H9 (cell line): ENCODE measurements at places on chromosomes 12 and 14.

- peaks cover 15% of the 10 kb centered on the region; the same call in 1 of the 2 replicates for H3K4me1 ChIP-seq
- no peak for DNase-seq
- no peak overlapping the region for H3K4me3 ChIP-seq
- H3K36me3 ChIP-seq: peaks cover 16% of the 10 kb centered on the region
- H3K27ac ChIP-seq: peak overlapping the region; percentile 7
Observed at GRCh38 chr14:89366864-89367778, 49.9 kb downstream of the FOXN3 start.

DNA sequence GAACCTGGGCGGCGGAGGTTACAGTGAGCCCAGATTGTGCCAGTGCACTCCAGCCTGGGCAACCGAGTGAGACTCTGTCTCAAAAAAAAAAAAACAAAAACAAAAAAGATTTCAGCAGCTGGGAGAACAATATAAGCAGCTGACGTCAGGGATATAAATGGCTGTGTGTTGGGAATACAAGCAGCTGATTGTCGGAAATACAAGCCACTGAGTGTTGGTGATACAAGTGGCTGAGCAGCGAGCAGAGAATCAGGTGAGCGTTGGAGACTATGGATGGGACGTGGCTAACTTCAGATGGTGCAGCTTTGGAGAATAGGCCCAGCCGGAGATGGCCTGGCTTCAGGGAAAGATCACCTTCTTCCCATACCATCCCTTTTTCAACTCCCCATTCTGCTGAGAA is 32.0 kb downstream of the PSEN1 start:
- no peak overlapping the region for H3K4me3 ChIP-seq
- no peak overlapping the region for H3K27ac ChIP-seq
- DNase-seq: no peak
- no peaks in the 10 kb centered on the region for H3K27me3 ChIP-seq
- no peaks in the 10 kb centered on the region; the same call in 1 of the 2 replicates for H3K4me1 ChIP-seq

DNA sequence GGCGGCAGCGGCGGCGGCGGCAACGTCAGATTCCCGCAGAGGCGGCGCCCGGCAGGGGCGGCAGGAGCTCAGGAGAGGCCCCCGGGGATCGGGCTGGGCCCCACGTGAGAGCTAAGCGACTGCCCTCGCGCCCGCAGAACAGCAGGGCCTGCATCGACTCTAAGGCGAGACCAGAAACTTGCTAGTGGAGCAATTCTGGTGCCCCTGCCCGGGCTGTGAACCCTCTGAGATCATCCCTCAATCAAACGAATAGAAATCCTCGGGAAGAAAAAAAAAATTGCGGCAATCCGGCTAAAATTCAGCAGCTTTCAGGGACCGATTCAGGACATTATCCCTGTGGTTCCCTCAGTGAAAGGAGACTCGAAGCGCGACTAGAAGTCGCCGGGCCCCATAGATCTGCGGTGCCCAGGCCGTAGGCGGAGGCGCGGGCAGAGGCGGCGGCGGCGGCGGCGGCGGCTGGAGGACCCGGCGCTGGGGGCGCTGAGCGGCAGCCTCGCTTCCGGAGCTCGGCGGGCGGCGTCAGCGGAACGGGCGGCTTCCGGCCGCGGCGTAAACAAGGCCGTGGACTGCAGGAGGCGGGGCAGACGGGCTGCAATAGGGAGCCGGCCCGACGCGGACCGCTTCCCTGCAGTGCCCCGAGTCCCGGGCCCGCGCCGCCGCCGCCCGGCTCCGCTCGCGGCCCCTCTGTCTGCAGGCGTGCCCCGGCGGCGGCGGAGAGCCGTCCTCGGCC is at the start of gene KLHDC2:
Gene KLHDC2 (plus strand): TSS at position 583 of the 730 bp plus-strand sequence. CDS start 316 bp downstream, outside the sequence.
- peak; percentile 88 for DNase-seq
- peaks cover 5% of the 10 kb centered on the region; the same call in 1 of the 2 replicates for H3K36me3 ChIP-seq
- peak within 1 kb of the TSS; percentile 82 for H3K27ac ChIP-seq
- H3K4me3 ChIP-seq: peak within 1 kb of the TSS; percentile 99

DNA sequence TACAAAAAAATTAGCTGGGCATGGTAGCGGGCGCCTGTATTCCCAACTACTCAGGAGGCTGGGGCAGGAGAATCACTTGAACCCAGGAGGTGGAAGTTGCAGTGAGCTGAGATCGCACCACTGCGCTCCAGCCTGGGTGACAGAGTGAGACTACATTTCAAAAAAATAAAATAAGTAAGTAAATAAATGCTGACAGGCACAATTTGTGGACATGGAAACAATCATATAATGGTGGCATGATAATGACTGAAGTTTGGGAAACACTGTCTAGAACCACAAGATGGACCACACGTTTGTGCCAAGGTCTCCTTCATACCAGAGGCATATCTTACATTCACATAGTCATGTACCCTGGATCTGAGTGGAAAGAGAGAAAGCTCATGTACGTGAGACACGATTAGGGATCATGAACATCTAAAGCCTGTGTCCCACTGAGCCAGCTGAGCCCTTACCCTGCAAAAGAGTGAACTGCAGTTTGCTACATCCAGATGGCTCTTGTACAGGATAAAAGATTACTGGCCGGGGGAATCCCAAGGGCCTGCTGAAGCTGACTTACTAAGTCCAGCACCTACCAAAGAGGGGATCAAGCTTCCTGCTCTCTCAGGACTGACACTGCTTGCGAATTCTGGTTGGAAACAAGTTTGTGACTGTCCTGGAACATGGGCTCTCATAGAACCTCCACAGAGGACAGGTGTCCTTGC is 62.9 kb downstream of the TRAFD1 start:
- peaks cover 5% of the 10 kb centered on the region for H3K4me1 ChIP-seq
- no peaks in the 10 kb centered on the region for H3K27me3 ChIP-seq
- no peak for DNase-seq
- H3K36me3 ChIP-seq: peaks cover 9% of the 10 kb centered on the region; the same call in 2 of the 3 replicates

DNA sequence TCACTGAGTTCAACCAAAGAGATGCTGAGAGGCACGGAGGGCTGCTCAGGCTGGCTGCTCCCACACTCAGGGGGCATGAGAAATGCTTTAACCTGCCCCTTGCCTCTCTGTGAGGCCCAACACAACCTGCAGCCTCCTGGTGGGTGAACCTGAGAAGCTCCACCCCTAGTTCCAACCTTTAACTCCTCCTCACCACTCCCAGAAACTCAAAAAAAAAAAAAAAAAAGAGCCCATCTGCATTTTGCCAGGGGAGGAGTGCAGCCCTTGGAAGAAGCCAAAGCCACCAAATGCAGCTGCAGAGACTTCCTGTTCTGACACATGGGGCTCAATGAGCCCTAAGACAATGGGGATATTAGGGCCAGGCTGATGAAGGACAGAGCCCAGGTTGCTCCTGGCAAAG is 8.9 kb downstream of the KRT4 start:
- H3K36me3 ChIP-seq: no peaks in the 10 kb centered on the region
- no peak overlapping the region for H3K27ac ChIP-seq
- H3K27me3 ChIP-seq: no peaks in the 10 kb centered on the region
- peaks cover 6% of the 10 kb centered on the region; the same call in 1 of the 2 replicates for H3K4me1 ChIP-seq
